ENCODE measurements at places on chromosomes 16 and 17.

- no peak for DNase-seq
Measured at GRCh38 chr16:18834864-18835263, 33.5 kb upstream of the ARL6IP1 start.

DNA sequence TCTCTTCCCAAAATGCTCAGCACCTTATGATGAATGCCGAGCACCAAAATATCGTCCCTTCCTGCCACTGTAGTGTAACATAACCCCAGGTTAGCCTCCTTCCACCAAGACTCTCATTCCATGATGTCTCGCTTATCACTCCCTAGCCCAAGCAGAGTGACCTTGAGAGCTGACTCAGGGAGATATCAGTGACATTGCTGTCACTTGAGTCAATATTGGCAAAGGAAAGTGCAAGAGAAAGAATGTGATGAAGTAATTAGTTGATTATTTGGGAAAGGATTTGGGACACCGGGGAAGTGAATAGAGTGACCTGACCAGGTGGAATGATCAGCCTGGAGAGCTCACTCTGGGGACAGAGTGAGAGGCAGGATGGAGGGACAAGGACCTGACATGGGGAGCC is 2.6 kb upstream of the ANKFN1 start:
- no peak for DNase-seq

DNA sequence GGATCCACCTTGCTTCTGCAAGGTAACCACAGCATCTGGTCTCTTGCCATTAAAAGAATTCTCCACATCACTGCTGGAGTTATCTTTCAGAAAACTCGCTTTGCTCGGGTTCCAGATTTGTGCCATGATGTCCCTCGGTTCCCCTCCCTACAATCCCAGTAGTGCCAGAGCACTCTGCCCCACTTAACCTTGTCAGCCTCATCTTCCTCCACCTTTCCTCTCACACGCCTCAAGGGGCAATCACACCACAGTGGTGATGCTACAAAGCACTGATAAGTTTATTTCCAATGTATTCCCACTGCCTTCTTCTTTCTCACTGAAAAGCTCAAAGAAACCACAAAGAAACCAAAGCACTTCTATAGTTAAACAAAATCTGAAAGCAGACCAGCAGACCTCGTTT is 11.4 kb upstream of the CDRT4 start:
- no peak for DNase-seq

DNA sequence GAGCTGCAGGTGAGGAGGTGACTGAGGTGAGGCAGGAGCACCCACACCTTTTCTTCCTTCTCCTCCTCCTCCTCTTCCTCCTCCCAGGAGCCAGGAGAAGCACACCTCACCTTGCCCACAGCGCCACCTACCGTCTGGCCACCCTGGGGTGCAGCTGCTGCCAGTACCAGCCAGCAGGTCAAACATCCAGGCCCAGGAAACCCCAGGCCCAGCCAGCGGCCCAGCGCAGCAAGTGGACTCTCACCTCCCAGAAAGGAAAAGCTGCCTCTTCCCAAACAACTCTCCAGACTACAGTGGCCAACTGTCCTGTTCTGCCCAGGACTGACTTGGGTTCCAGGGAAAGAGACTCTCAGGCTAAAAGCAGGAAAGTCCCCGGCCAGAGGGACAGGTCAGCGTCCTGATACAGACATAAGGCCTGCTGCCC is 22.7 kb downstream of the PEMT start:
- no peak for DNase-seq

DNA sequence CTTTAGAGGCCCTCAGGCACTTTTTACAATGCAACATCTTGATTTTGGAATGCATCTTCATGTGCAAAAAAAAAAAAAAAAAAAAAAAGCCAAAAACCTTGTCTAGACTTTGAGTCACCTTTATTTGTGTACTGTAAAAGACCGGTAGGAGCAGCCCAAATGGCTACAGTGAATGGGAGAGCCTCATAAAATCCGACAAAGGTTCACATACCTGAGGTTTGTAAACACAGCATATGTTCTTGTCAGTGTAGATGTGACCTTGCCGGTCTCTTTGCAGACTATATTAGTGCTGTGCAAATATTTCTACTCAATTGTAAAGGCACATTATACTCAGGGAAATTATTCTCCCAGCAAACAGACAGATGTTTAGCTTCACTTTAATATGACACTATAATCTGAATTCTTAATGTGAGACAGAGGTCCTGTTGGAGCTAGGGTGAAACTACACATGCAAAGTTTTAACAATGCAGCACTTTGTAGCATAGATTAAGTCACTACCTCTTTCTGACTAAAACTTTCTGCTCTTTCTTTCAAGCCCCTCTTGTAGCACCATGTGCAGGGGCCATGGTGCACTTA is 211.3 kb downstream of the CA10 start:
- no peak for DNase-seq

GRCh38 chr17:4719684-4720221 is 9.3 kb downstream of the ARRB2 start:
- DNase-seq, result no peak

GRCh38 chr17:62870030-62870541 is 62.0 kb upstream of the MARCHF10 start:
- no peak for DNase-seq

DNA sequence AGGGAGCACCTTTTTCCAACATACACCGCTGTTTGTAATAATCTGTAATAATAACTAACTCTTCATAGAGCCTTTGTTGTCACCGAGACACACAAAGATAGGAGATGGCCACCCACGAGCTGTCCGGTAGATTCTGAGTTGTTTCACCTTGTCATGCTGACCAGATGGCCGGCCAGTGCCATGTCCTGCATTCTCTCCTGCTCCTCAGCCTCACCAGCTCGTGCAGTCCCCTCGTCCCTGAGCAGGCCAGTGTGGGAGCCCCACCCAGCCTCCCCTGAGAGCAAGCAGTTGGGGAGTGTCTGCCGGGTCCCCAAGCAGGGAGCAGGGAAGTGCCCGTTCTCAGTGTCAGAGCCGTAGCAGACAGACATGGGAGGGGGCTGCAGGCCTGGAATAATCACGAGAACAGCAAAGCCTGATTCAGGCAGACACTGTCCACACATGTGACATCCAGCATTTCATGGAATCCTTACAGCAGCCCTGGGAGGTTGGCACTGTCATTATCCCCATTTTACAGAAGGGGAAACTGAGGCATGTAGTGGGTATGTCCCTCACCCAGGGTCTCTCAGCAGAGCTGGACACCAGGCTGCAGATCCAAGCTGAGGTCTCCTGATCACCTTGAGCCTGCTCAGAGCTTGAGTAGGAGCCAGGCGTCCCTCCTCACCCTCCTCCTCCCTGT is 178.5 kb upstream of the CIBAR2 start:
- no peak for DNase-seq

- DNase-seq, result peak; percentile 65
Measured at GRCh38 chr17:63434951-63435571, 11.0 kb downstream of the CYB561 start.

Measured in NCI-H2107 (cell line).